ENCODE measurements at places on chromosomes 2 and 18.
A peak's percentile ranks its signal among the peaks of the same experiment; 100 is the strongest.

DNA sequence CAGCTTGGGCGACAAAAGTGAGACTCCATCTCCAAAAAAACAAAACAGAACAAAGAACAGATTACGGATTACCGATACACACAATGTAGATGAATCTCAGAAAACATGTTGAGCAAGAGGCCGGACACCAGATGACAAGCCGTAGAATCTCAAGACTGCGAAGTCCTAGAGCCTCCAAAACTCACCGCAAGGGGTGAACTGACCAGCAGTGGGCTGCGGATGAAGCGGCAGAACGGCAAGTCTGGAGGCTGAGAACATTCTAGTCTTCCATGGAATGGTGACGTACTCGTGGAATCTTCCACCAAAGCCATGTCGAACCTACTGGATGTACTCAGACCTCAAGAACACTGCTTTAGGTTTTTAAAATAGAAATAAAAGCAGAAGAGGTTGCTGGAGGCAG, 198.8 kb downstream of the NDUFA10 start:
- no peak for DNase-seq

DNA sequence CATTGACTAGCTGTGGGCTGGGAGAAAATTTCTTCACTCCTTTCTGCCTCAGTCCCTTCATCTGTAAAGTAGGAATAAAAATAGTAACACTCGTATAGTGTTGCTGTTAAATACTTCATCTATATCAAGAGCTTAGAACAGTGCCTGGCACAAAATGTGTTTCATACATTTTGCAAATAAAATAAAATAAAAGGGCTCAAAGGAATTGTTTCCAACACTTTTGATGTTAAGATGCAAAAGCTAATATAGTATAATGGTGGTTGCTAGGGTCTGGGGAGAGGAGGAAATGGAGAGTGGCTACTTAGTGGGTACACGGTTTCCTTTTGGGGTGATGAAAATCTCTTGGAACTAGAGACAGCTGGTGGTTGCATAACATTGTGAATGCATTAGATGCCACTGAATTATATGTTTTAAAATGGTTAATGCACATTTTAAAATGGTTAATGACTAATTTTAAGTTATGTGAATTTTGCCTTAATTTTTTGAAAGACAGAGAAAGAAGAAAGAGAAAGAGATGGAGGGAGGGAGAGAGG, 542.1 kb upstream of the ID2 start:
- no peak for DNase-seq

- DNase-seq = no peak
Observed at GRCh38 chr2:30622452-30622851, 175.4 kb downstream of the LCLAT1 start.

DNA sequence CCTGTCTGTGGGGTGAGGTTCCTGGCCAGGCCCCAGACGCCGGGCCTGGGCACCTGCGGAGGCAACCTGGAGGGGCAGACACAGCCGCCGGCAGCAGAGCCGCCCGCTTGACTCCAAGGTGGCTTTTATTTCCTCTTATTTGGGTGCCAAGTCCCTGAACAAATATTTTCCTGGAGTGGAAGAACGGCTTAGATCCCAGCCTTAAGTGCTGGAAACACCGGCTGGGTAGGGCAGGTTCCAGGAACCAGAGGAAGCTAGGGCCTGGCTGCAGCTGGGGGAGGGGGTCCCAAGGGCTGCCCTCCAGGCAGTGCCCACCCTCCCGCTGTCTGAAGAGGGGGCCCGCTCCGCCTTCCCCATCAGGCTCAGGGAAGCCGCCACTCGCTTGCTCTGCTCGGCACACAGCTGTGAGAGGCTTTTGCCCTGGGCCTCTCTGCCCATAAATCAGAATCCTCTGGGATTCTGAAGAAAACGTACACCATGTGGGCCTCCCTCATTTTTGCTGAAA, 28.2 kb downstream of the SDC1 start:
- no peak for DNase-seq

DNA sequence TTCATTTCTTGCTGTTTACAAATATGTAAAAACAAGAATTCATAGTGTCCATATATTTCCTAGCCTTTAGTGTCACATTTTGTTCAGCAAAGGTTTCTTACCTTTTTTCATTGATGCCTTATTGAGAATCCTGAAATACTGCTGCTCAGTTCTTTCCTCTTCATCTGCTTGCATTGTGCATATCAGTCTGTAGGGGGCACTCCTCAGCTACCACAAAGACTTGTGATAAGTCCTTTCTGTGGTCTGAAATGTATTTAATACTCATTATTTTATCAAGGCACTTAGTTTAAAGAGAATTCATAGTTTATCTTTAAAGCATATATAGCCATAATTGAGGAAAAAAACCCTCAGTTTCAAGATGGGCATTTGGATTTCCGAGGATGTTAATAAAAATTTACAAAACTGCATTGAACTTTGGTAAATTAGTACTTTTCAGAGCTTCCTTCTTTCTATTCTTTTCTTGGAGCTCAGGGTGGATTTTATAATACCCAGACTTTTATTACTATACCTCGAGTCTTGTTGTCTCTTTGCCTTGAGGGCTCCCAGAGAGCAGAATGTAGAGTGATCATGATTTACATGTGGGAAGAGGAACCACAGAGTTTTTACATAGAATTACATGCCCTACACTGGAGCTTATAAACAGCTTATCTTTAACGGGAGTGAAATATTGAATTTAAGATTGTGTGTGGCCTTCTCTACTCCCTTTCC, 570.1 kb downstream of the PLCL1 start:
- peak; percentile 50 for DNase-seq

DNA sequence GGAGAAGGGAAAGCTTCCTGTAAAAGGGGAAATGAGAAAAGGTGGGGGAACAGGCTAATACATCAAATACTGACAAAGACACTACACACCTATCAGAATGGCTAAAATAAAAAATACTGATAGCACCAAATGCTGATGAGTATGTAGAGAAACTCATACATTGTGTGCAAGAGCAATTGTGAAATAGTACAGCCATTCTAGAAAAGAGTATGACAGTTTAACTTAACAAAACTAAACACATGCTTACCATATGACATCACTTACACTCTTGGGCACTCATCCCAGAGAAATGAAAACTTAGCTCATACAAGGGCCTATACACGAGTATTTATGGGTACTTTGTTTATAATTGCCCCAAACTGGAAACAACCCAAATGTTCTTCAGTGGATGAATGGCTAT, 53.4 kb downstream of the ZNF638 start:
- no peak for DNase-seq

DNA sequence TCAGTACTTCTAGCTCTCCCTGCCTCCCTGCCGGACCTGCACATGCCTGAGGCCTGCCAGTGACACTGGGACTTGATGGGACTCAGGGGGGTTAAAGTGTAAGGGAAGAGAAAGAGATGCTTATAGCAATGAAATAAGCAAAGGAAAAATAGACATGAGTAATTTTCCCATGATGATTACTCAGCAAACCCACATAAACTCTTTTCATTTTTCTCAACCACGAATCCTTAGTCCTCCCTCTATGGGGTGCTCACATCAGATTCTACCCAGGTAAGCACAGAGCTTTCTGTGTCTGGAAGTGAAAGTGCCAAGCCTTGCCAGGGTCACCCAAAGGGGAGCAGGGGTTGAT, 44.8 kb upstream of the ANKRD62 start:
- no peak for DNase-seq
